ENCODE measurements at places on chromosomes 1 and 21.
A peak's percentile ranks its signal among the peaks of the same experiment; 100 is the strongest.

DNA sequence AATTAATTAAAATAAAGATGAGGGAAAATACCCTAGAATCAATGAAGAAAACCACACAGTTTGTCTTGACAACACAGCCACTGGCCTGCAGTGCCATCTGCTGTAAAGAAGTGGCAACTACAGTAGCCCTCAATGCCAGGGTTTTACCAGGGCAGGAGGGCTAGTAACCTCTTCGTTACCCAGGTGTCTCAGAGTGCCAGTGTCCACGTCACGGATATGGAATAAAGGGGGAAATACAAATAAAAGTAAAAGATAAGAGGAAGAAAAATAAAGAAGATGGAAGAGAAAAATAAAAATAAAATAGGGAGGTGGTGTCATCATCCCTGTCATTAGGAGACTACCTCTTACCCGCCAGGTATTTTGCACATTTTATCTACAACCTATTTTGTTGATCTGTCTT, 14.2 kb upstream of the SLC44A3 start:
- DNase-seq, result peak; percentile 30

- DNase-seq, result no peak
Measured at GRCh38 chr1:112878321-112878720, 77.7 kb downstream of the SLC16A1 start.

DNA sequence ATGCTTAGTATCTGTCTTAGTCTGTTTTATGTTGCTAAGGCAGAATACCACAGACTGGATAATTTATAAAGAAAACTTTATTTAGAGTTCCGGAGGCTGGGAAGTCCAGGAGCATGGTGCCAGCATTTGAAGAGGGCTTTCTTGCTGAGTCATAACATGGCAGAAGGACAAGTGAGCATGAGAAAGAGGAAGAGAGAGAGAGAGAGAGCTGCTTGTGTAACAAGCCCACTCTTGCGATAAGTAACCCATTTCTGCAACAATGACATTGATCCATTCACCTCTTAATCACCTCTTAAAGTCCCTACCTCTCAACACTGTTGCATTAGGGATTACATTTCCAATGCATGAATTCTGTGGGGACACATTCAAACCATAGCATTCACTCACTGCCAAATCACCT, 11.7 kb upstream of the MYOCOS start:
- DNase-seq, result no peak

- DNase-seq, result no peak
Measured at GRCh38 chr1:113990961-113991360, 11.7 kb downstream of the OLFML3 start.

DNA sequence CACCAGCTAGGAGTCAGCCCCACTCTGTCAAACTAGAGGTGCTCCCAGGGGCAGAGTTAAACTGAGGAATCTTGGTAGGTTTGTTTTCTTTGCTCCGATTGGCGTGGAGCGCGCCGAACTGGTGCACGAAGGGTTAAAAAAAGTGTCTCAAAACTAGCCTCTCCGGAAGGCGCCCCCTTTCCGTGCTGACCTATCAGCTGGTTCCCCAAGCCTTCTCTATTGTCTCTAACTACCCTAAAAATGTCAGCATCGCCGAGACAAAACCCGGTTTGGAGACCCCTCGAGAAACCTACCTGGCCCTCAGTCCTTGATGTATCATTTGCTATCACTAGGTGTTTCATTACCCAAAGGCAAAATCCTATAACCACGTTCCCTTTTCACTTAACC, 2.2 kb downstream of the TGFB2 start:
- DNase-seq, result no peak

DNA sequence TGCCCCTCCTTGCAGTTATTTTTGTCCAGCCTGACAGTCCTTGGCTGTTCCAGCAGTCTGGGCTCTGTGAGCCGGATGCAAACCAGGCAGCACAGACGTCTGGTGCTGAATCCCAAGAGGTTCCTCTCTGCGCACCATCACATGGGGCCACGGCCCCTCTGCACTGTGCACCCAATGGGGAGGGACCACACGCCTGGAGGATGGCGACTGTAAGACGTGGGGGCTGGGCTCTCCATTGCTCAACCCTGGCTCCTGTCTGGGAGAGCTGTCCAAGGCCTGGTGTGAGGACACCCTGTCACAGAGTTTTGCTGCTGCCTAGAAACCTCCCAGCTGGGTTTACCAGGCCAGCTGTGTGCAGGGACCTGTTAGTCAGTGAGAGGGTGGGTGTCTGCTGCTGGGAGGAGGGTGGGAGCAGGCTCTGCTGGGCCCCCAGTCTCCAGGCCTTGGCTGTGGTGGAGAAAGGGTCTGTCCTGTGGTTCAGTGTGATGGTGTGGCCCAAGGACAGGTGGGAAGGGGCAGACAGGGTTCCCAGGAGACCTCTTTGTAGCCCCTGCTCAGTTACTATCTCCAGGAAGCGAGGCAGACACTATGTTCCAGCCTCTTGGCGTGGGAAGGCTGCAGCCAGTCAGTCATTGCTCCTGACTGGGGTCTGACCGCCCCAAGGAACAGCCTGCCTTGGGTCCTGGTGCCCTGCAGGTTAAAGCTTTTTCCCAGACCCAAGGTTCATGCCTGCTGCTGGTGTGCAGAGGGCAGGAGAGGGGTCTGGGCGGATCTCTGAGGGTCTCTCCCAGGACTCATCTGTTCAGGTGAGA, 13.8 kb downstream of the HEYL start:
- DNase-seq, result no peak

DNA sequence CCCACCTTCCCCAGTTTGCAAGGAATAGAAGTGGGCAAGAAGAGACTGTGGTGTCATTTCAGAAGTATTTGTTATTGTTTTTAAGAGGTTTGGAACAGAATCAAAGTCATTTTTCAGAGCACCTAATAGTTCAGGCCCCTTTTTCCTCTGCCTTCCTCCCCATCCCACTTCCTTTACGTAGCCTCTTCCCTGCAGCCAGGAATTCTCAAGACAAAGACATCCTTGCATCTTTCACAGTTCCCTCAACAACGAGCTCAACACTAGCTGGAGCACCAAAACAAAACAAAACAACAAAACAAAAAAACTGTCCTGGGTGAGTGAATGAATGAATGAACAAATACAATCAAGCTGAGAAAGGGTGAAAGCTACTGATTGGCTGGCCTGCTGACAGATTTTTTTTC, 7.0 kb downstream of the PALMD start:
- no peak for DNase-seq

DNA sequence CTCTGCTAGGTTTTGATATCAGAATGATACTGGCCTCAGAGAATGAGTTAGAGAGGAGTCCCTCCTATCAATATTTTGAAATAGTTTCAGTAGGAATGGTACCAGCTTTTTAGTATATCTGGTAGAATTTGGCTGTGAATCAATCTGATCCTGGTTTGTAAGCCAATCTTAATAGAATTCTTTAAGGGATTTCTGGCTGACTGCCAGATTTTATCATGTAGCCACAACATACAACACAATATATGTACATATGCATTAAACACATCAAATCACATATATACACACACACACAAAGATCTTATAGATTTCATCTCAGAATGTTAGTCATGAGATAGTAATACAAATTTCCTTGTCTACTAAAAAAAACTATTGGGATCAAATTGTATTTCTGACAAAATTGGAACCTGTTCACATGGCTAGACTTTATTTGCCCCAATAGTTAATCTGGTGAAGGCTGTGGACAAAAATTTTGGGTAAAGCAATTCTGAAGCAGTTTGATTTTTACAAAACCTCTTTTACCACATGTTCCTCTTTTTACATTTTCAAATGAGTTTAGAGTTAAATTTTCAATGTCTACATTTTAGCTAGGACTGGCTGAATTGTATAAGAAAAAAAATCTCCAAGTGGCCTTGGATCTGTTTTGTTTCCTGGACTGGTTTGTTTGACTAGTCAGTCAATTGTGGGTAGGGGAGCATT, 151.7 kb downstream of the FASLG start:
- no peak for DNase-seq

- DNase-seq, result no peak
Measured at GRCh38 chr1:99146129-99146848, 118.0 kb upstream of the PLPPR4 start.

GRCh38 chr1:96361961-96362360, 359.6 kb upstream of the PTBP2 start:
- no peak for DNase-seq

- DNase-seq, result no peak
Measured at GRCh38 chr1:165764277-165764676, 4.4 kb downstream of the TMCO1 start.

DNA sequence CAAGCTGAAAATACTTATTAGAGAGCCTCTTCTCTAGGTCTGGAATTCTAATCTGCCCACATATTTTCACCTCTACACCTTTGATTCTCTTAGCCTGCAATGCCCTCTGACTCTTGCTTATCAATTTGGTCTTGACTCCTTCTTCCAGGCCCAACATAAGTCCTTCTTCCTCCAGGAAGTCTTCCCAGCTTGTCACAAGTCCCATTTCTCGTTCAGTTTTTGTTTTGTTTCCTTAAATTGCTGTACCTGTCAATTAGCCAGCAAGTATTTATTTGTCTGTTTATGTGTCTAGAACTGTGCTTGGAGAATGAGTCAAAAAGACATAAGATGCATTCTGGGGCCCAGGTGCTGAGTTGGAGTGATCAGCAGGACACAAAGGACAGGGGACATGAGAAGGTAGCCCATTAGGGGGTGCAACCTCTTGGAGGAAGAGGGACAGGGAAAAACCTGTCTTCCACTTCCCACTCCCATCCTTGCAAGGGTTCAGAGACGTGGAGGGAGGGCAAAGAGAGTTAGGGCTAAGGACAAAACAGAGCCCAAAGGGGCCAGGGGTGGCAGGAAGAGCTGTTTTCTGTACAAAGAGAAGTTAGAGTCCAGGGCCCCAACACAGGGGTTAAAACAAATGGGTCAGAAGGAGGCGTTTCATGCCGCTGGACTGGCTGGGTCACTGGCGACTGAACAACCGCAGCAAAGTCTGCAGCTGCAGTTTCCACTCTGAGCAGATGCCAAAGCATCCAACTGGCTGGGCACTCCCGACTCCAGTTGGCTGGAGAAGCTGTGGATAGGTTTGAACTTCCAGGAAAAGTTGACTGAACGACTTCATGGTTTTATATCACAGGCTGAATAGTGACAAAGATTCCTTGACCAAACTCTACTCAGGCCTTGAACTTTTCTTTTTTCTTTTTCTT, 10.7 kb upstream of the CNR2 start:
- DNase-seq, result no peak

DNA sequence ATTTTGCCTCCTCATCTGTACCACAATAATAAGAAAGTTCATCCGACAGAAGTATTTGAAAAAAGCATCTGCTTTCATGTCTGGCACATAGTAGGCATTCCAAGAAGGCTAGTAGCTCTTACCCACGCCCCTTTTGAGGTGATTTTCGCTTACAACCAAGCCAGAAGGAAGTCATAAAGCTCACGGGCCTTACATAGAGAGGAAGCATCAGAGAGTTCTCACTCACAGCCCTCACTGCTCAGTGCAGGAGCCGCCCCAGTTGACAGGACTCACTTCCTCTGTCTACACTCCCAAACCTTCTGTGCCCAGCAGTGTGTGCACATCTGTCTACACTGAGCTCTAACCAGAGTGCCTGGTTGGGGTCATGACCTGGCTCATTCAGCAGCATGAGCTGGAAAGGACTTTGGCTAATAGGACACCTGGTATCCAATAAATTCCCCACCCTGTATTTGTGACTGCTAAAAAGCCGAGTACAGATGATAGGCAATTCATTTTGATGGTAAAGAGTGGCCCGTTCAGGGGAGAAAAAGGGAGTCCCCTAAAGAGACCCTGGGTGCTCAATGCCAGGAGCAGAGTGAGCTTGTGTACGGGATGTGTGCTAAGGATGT, 36.8 kb upstream of the DUSP10 start:
- DNase-seq, result peak; percentile 25

- no peak for DNase-seq
Measured at GRCh38 chr1:235843461-235843961, 23.2 kb downstream of the LYST start.

DNA sequence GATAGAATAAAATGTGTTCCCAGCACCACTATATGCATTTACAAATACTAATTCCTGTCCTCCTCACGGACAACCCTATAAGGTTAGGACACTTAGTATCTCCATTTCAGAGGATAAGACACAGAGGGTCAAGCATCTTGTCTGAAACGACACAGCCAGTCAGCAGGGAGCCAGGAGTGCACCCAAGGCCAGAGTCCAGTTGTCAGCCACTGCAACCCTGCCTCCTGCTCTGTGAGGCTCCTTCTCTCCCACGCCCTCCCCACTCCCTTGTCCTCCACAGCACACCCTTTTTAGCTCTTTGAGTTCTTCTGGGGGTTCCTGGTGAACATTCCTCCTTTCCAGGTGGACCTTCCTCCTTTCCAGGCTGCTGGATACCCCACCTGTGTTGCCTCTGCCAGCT, 119.0 kb upstream of the TNR start:
- DNase-seq, result no peak

GRCh38 chr1:180193141-180194047, 36.7 kb upstream of the LHX4 start:
- no peak for DNase-seq

DNA sequence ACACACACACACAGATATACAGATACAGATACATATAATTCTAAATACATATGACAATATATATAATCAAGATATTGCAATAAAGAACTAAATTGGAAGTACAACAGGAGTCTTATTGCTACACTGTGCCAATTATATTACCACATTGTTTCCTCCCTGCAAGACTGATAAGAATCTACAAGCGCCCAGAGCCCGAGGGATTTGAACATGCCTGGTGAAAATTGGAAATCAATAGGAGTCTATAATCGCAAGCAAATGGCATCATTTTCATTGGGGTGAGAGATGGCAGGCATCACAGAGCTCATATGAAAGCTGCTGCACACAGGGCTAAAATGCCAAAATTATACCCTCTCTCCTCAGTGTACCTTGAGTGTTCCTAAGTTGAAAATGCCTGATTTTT, 152.9 kb upstream of the PTBP2 start:
- no peak for DNase-seq

GRCh38 chr1:34406377-34406776, 229.7 kb downstream of the C1orf94 start:
- no peak for DNase-seq

GRCh38 chr1:205950826-205951549, 7.7 kb upstream of the SLC26A9 start:
- DNase-seq, result no peak

- DNase-seq, result no peak
Measured at GRCh38 chr1:228030451-228031201, 23.8 kb downstream of the WNT3A start.

- no peak for DNase-seq
Measured at GRCh38 chr1:6485168-6486101, 6.0 kb downstream of the PLEKHG5 start.

GRCh38 chr1:234584420-234584805, 25.6 kb downstream of the IRF2BP2 start:
- DNase-seq, result no peak

GRCh38 chr1:167782946-167783345, 61.2 kb downstream of the MPZL1 start:
- no peak for DNase-seq

DNA sequence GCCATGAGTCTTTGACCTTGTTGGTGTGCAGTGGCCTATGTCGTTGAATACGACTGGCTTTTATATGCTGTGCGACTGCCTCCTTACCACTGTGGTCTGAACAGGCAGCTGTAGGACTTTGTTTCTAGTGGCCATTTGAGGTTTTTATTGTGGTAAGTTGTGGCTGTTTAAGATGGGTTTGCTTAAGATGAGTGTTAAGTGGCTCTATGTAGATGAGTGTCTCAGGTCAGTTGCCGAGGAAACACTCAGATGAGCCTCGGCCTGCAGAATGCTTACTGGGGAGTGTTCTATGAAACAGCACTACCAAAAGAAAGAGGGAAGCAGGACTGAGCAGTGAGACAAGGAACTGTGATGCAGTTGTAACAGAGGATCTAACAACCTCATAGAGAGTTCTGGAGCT, 14.9 kb upstream of the CD1C start:
- no peak for DNase-seq

- DNase-seq, result no peak
Measured at GRCh38 chr1:29469457-29469856, 233.1 kb downstream of the PTPRU start.

Data from naive thymus-derived CD8-positive, alpha-beta T cell (primary cell).